Activated naive CD8-positive, alpha-beta T cell treated with anti-CD3 and anti-CD28 coated beads, Interleukin-2, amount 10 ng/mL, durations not matched to agents 7 days and 5 days (primary cell): ENCODE measurements at places on chromosomes 11 and 22. TPM values are rescaled to one million over a fixed set of nuclear protein-coding genes. Genes with fewer than 3 reads are reported as not detected.

Gene LARGE1
- 0.68 TPM for total RNA-seq

Gene SEC14L6
- not detected for total RNA-seq

Gene TRIM51
- total RNA-seq = not detected

Gene CEP126
- 2.1 TPM for total RNA-seq

Gene CLTCL1
- total RNA-seq = 0.62 TPM

Gene RIC3
- total RNA-seq = 18.7 TPM

Gene OSM
- 125 TPM for total RNA-seq

Gene RAB39A
- total RNA-seq = not detected

Gene SCGB1C1
- total RNA-seq = not detected

Gene MN1
- total RNA-seq = 0.30 TPM

Gene AMPD3
- 18.8 TPM for total RNA-seq

Gene LRRC32
- 0.34 TPM for total RNA-seq

- peaks cover 3% of the 10 kb centered on the region for H3K4me1 ChIP-seq
- no peak for DNase-seq
- no peak overlapping the region for H3K4me3 ChIP-seq
- peaks cover 36% of the 10 kb centered on the region for H3K27me3 ChIP-seq
- H3K36me3 ChIP-seq = no peaks in the 10 kb centered on the region
- H3K27ac ChIP-seq = no peak overlapping the region
These were observed 122.6 kb downstream of the APOL5 start for GRCh38 chr22:35840302-35840739.

- no peak overlapping the region for H3K4me3 ChIP-seq
- no peak for DNase-seq
- H3K4me1 ChIP-seq = no peaks in the 10 kb centered on the region
- H3K27me3 ChIP-seq = no peaks in the 10 kb centered on the region
- no peak overlapping the region for H3K27ac ChIP-seq
These were observed 343.2 kb downstream of the DCDC1 start for GRCh38 chr11:31026315-31026714.

- H3K27ac ChIP-seq = no peak overlapping the region
- H3K27me3 ChIP-seq = no peaks in the 10 kb centered on the region
- H3K36me3 ChIP-seq = peaks cover 47% of the 10 kb centered on the region
- H3K4me3 ChIP-seq = no peak overlapping the region
- DNase-seq = no peak
- peaks cover 39% of the 10 kb centered on the region for H3K4me1 ChIP-seq
These were observed 86.2 kb upstream of the SORL1-AS1 start for GRCh38 chr11:121539000-121539399.

DNA sequence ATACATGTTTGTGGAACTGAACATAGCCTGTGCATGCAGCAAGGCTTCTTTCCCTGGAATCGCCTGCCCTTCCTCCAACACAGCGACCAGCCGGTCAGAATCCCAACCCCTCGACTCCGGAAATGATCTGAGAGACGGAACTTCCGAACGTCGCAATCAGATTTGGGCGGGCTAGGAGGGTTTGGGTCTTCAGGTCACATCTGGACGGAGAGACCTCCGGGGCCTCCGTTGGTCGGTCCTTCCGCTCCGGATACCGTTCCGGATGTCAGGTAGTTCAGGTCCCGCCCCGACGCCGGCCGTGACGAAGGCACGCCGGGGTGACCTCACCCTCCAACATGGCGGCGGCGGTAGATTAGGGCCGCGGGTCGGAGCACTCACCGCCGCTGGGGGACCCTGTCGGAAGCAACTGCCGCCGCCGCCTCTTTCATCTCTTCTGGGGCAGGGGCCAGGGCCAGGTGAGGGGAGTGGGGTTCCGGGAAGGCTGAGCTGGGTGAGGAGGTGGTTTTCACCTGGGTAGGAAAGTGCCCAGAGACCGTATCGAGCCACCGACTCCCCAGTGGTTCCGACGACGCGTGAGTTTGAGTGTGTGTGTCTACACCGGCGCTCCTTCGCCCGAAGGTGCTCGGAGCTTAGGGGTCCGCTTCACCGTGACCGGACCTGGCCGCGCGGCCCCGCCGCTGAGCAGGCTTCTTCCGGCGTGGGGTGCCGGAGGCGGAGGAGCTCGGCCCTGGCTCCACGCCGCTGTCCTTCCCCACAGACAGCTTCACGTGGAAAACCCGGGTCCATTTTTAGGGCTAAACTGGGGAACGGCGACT lies at the start of gene BCL2L13:
BCL2L13 (plus strand) TSS at position 326 of the 815 bp plus-strand sequence. CDS start 16,955 bp downstream, outside the sequence.
- peak within 1 kb of the TSS; percentile 99 for H3K27ac ChIP-seq
- peaks cover 13% of the 10 kb centered on the region for H3K36me3 ChIP-seq
- peaks cover 20% of the 10 kb centered on the region for H3K4me1 ChIP-seq

- peaks cover 8% of the 10 kb centered on the region for H3K4me1 ChIP-seq
- peaks cover 2% of the 10 kb centered on the region for H3K36me3 ChIP-seq
- H3K4me3 ChIP-seq = no peak overlapping the region
- H3K27ac ChIP-seq = no peak overlapping the region
These were observed 19.4 kb downstream of the RSPH14 start for GRCh38 chr22:23122216-23122957.

GRCh38 chr11:121453589-121454299 lies 977 bp upstream of the SORL1-AS1 start:
- peaks cover 73% of the 10 kb centered on the region for H3K4me1 ChIP-seq
- no peak for DNase-seq
- peak overlapping the region; percentile 89 for H3K27ac ChIP-seq
- H3K27me3 ChIP-seq = no peaks in the 10 kb centered on the region
- peak overlapping the region; percentile 90 for H3K4me3 ChIP-seq

GRCh38 chr22:36783743-36784142 lies 7.8 kb upstream of the IFT27 start:
- peaks cover 17% of the 10 kb centered on the region for H3K4me1 ChIP-seq
- H3K36me3 ChIP-seq = no peaks in the 10 kb centered on the region
- no peak overlapping the region for H3K4me3 ChIP-seq
- H3K27ac ChIP-seq = no peak overlapping the region

- no peak overlapping the region for H3K27ac ChIP-seq
- H3K4me1 ChIP-seq = peaks cover 1% of the 10 kb centered on the region
- H3K27me3 ChIP-seq = peaks cover 7% of the 10 kb centered on the region
- H3K4me3 ChIP-seq = no peak overlapping the region
- DNase-seq = no peak
These were observed 12.3 kb upstream of the MS4A6E start for GRCh38 chr11:60314635-60315321.

DNA sequence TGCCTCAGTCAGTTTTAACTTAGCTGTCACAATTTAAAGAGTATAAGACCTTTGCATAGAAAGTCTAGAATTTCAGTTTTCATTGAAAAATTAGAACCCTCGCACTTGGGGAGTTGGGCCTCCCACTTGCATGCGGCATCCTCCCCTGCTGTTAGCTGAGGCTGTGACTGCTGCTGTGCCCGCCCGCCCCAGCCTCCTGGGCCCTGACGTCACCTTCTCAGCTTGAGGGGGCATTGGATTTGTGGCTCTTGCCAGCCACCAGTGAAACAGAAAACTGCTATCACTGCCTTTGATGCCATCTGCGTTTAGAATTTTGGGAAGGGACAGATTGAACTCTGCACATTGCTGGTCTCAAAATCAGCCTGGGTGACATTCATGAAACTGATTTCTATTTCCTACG lies 108.7 kb downstream of the CTTN start:
- H3K36me3 ChIP-seq = no peaks in the 10 kb centered on the region
- no peaks in the 10 kb centered on the region for H3K27me3 ChIP-seq
- H3K27ac ChIP-seq = no peak overlapping the region
- H3K4me1 ChIP-seq = no peaks in the 10 kb centered on the region
- no peak overlapping the region for H3K4me3 ChIP-seq
- no peak for DNase-seq

- DNase-seq = no peak
- no peaks in the 10 kb centered on the region for H3K36me3 ChIP-seq
- peaks cover 11% of the 10 kb centered on the region for H3K4me1 ChIP-seq
- no peak overlapping the region for H3K27ac ChIP-seq
- H3K27me3 ChIP-seq = peaks cover 16% of the 10 kb centered on the region
These were observed 301 bp upstream of the ADM2 start for GRCh38 chr22:50481045-50481439.

GRCh38 chr11:1727096-1727690 lies 23.2 kb downstream of the IFITM10 start:
- no peak overlapping the region for H3K27ac ChIP-seq
- H3K4me3 ChIP-seq = no peak overlapping the region
- H3K36me3 ChIP-seq = no peaks in the 10 kb centered on the region
- H3K4me1 ChIP-seq = peaks cover 50% of the 10 kb centered on the region

DNA sequence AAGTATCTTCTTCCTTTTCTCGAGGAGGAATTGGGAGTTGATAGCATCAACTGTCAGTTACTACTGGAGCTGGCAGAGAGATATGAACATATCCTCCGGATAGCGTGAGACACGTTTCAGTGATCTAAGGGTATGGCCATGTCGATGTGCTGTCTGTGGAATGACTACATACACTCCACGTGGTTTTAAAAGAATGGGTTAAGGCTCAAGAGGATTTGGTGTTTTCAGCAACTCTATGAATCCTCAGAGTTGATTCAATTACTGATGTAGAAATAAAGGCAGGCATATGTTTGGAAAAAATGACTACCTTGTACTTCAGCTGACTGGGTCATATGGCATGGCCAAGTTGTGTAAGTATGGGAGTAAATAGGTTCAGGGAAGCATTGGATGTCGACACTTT lies 22.9 kb downstream of the MMP13 start:
- DNase-seq = no peak
- H3K27ac ChIP-seq = no peak overlapping the region
- no peaks in the 10 kb centered on the region for H3K27me3 ChIP-seq

GRCh38 chr11:46505741-46506482 lies 87.9 kb downstream of the AMBRA1 start:
- DNase-seq = no peak
- H3K36me3 ChIP-seq = peaks cover 13% of the 10 kb centered on the region
- no peaks in the 10 kb centered on the region for H3K27me3 ChIP-seq
- H3K4me1 ChIP-seq = peaks cover 2% of the 10 kb centered on the region
- no peak overlapping the region for H3K4me3 ChIP-seq
